ENCODE measurements at places on chromosomes 5 and 9.

DNA sequence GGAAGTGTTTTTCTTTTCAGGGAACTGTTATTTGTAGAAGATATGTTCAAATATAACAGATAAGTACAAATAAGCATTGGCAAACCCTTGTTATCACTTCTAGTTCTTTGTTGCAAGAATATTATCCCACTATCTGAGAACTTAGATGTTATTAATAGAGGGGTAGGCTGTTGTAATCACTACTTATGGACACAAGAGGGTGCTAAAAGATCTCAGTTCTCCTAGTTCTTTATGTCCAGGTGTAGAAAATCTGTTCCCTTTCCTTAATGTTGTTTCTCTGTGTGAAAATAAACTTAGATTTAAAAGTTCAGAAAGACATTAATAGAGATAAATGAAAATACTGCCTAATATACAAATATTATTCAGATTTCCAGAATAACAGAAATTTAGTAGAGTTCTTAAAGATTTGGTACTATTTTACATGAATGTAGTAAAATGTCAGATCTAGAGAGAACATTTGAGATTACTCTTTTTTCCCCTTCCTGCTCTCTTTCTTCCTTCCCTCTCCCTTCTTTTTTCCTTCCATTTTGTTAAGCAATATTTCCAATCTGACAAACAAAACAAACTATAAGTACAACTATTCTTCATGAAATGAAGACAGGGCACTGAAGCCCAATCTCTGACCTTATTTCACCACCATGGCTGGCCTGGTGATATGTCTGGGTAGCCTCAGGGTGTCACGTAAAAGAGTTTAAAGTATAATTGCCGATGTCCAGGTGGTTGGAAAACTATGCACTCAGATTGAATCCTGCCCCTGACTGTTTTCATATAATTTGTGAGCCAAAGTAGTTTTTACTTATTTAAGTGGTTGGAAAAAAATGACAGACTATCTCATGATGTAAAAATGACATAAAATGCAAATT lies 43.6 kb upstream of the C5orf46 start:
- DNase-seq = peak; percentile 56

DNA sequence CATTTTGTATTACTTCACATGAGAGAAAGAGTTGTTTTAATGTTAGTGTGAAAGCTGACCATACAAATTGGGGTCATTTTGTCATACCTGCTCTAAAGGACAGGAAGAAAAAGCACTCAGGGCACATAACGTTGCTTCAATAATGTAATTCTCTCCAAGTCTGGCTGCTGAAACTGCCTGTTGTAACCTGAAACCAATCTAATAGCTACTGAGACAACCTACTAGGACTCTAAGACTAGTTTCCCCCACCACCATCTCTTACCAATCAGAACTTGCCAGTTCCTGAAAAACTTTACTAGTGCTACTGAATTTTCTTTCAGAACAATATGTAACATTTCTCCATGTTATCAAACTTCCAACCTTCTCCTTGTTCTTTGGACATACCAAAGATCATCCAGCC lies 374.7 kb downstream of the PTPRD start:
- DNase-seq = no peak

- DNase-seq = no peak
Observed at GRCh38 chr9:79512251-79512650, 59.5 kb upstream of the TLE4 start.

DNA sequence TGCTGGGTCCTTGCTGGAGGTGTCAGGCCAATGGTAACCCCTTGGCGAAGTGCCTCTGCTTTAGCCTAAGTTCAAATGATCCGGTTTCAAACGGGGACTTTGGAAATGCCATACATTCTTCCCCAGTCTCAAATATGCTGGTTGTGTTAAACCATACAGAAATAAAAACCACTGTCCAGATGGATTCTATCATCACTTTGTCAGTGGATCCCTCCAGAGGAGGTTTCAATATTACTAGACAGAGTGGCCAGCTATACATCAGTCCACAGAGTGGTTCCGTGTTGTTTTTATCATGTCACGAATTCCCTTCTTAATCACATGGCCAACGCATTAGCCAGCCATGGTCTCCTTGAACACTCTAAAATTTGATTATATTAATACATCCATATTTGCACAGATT lies 7.3 kb upstream of the RANBP17 start:
- DNase-seq = no peak

DNA sequence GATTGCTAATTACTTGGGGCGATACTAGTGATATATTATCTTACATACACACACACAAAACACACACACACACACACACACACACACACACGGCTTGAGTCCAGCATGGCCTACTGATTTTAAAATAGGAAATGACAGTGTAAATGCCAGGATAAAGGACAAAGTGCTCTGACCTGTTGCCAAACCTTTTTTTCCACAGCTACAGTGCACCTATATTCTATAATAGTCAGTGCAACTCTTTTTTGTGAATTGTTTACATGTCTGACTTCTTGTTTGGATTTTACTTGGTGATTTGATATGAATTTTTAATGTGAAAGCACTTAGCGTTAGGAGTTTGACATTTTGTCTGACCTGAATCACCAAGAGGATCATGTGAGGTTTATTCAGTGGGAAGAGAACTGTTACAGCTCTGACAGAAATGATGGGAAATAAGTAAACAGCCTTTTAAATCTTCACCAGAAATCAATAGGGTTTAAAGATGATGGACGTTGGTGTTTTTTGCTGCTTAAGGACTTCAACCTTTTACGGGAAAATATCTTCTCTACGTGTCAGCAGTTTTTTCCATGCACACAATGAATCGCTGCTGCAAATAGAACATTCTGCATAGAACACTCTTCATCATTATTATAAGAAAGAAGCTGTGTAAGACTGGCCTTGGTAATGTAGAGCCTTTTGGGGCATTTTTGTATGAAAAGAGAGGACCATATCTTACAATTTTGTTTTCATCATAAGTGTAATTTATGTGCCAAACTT lies 218.5 kb downstream of the RANBP17 start:
- DNase-seq = no peak

DNA sequence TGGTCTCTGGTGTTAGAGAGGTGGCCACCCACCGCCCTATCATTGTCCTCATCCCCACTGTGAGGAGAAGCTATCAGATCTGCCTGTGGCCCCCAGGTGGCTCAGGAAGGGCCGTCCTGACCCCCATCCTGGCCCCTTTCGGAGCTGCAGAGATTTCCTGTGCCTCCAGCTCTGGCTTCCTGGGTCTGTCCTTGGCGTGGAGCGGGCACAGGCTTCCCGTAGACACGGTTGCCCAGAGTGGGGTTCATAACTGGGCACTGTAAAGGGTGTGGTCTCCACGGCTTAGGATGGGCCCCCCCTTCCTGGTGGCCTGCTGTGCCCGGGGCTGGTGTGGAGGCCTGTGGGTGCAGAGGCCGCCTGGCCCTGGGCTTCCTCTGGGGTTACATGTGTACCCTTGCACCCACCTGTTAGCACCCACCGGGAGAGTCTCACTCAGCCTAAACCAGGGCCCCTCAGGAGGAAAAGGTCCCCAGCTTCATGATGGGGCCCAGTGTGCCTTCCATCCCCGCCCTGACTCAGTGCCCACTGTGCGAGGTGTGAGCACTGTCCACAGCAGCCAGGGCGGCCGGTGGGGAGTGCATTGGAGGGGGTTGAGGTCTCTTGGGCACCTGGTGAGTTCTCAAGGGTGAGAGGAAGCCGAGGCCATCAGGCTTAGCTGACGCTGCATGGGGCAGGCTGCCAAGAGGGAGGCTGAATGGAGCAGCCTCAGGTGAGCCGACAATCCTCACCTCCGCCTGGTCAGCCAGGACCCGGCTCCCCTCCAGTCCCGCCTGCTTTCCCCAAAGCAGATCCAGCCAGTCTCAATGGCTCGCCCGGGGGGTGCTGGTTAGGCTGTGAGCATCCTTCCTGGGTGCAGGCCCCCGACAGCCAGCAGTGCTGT lies 15.3 kb upstream of the AJM1 start:
- DNase-seq = no peak

DNA sequence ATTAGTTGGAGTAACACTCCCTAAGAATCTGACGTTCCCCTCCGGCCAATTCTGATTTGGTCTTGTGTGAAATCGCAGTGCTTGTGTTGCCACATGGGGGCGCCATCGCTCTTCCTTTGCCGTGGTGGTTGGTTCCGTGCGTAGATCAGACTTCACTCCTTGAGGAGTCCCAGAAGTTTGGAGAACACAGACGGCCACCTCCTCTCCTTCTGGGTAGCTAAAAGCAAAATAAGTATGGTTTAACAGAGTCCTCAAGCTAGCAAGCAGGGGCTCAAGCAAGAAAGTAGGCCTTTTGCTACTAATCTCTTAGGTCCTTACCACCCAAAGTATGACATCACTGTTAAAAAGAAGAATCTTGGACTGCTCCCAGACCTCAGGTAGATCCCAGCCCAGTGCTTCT lies 59.5 kb downstream of the HSPA4 start:
- peak; percentile 92 for DNase-seq

DNA sequence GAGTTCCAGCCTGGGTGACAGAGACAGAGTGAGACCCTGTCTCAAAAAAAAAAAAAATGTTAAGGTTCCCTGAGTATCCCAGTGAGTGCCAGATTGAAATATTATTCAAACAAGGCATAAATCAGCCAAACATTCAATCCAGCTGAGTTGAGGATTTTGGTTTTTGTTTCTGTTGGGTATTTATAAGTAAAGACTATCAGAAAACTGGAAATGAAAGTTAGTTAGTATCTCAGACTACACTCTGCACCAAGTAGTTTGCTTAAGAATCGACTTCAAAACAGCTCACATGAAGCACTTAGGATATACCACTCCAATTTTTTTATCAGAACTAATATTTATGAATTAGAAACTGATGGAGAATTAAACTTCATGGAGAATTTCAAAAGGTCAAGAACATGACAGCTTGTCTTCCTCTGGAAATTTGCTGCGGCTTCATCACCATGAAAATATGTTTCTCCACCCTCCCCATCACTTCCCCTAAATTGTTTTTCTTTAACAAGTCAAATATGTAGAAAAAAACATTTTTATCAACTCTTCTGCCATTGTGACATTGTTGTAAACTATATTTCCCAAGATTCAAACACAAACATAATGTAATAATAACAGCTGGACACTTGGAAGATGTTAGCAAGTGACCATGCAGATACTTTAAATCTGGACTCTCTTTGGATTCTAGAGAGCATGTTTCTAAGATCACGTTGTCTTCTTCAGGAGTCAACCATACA lies 110.0 kb upstream of the PTGER4 start:
- no peak for DNase-seq

DNA sequence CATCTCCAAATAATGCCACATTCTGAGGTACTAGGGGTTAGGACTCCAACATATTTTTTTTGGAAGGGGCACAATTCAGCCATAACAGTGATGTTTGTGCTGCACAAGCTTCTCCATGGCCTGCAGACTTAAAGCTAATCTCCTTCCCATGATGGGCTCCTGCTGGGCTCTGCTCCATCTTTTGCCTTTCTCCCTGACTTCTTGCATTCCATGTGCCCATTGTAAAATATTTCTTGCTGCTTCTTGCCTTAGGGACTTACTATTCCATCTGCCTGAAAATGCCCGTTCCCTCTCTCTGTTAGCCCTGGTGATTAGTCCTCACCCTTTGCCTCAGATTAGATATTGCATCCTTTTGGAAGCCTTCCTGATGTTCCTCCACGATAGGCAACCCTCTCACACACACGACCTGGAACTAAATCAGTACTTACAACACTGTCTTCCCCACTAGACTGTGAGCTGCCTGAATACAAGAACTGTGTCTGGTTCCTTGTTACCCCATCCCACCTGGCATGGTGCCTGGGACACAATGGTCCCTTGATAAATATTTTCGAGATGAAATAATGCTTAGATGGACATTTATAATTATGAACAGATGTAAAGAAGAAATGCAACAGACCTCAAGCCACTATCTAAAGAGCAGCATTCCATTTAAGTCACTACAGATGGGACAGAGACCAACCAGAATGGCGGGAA lies 33.5 kb downstream of the OR1J1 start:
- no peak for DNase-seq

GRCh38 chr5:97127727-97128126 lies 14.7 kb downstream of the LIX1 start:
- no peak for DNase-seq

DNA sequence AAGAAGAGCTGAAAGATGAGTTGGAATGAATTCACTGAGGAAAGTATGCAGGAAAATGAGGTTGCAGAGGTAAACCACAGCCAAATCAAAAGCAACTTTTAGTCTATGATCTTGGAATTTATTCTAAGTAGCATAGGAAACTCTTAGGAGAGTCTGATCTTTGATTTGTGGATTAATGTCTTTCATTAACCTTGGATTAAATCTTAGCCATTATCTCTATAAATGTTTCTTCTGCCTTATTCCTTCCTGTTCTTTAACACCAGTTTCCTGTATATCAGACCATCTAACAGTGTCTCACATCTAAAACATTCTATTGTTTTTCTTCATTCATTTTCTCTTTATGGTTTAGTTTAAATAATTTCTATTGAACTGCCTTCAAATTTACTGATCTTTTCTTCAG lies 187.2 kb upstream of the ANKRD55 start:
- DNase-seq = no peak

DNA sequence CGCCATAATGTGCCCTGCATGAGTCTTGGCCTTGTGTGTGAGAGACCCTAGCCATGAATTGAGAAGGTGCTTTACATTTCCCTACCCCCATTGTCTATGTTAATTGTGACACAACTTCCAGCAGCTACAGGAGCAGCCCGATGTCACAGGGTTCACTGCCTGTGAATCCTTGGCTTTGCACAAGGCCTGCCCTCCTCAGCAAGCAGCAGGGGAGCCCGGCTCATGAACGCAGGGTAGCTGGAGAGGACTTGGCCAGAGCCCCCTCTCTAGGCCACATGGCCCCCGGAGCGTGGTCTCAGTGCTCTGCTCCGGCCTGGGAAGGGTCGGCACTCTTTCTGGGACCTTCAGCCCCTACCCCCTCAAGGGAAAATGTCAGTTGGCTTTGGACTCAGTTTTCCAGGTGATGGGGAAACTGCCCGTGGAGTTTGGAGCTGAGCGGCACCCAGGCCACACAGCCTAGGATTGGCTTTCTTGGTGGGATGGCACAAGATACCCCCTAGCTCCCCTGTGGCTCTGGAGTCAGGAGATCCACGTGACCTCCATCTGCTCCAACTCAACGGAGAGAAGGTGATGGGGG lies 160.8 kb downstream of the DAB2IP start:
- DNase-seq = no peak

DNA sequence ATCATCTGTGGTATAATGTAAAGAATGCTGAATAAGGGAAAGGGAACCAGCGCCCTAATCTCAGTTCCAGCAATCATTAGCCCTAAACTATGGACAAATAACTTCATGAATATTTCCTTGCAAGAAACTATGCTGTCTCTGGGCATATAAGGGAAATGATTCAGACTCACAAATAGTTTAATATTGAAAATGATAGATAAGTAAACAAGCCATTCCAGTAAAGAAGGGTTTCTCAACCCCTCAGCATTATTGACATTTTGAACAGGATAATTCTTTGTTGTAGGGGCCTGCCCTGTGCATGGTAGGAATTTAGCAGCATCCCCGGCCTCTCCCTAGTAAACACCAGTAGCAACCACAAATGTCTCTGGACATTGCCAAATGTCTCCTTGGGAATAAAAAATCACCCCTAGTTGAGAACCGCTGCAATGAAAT lies 23.8 kb downstream of the C5 start:
- peak; percentile 49 for DNase-seq

GRCh38 chr5:168826246-168826725 lies 247.1 kb upstream of the PANK3 start:
- DNase-seq = peak; percentile 46

GRCh38 chr9:95570150-95570549 lies 53.4 kb upstream of the PTCH1 start:
- DNase-seq = peak; percentile 87

Measured in astrocyte of the hippocampus (primary cell).